ENCODE measurements at places on chromosomes 16 and 17.
A peak's percentile ranks its signal among the peaks of the same experiment; 100 is the strongest.

DNA sequence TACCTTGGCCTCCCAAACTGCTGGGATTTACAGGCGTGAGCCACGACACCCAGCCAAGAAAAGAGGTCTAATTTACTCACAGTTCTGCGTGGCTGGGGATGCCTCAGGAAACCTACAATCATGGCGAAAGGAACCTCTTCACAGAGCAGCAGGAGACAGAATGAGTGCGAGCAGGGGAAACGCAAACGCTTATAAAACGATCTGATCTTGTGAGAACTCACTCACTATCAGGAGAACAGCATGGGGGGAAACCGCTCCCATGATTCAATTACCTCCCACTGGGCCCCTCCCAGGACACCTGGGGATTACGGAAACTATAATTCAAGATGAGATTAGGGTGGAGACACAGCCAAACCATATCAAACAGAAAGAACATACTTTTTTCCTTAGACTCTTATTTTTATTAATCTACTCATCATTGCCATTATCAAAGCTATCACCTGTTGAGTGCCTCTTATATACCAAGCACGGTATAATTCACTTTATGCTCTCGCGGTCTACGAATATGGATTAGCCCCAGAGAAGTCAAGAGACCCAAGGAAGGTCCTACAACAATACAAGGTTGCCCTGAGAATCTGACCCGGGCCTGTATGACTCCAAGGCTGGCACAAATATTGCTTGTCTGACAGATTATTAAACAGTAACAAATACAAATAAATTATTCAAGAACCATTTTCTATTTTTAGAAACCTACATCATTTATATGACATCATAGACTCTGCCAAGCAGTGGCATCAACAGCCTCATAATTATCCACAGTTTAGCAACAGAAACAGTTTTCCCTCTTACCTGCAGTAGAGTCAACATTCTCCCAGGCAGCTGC, 2.4 kb downstream of the POLR3K start:
- H3K36me3 ChIP-seq: peaks cover 44% of the 10 kb centered on the region
- no peaks in the 10 kb centered on the region for H3K27me3 ChIP-seq
- no peak overlapping the region for H3K27ac ChIP-seq
- no peak for DNase-seq
- H3K4me1 ChIP-seq: no peaks in the 10 kb centered on the region

GRCh38 chr16:17001471-17001870, 469.3 kb downstream of the XYLT1 start:
- no peak for DNase-seq
- H3K4me3 ChIP-seq: no peak overlapping the region
- H3K36me3 ChIP-seq: peaks cover 3% of the 10 kb centered on the region
- no peak overlapping the region for H3K27ac ChIP-seq
- no peaks in the 10 kb centered on the region for H3K27me3 ChIP-seq
- H3K4me1 ChIP-seq: no peaks in the 10 kb centered on the region

DNA sequence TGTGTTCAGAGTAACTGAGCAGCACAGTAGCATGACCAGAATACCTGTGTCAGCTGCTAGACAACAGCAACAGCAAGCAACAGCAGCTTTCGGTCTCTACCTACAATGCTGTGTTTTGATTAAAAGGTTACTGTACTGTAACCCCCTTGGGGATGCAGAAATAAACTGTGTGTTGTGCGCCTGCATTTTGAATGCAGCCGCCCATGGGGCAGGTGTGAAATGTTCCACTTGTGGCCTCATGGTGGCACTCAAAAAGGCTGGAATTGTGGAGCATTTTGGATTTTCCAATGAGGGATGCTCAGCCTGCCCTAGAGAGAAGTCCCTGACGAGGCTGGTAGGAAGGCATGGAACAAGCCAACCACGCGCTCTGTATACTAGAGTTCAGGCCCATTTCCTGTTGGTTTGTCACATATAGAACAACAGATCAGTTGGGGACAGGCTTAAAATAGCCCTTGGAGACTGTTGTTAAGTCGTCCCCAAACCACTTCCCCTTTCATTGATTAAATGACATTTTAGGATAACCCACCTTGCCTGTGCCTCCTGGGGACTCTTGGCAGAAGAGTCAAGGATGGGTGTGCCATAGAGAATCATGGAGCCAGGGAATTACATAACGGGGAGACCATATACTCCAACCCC, 27.1 kb downstream of the SCPEP1 start:
- H3K4me1 ChIP-seq: 0 out of 2 replicates have a peak, but pooled peaks cover 3% of the 10 kb centered on the region
- no peak overlapping the region for H3K4me3 ChIP-seq
- peaks cover 13% of the 10 kb centered on the region for H3K36me3 ChIP-seq
- DNase-seq: no peak
- no peak overlapping the region for H3K27ac ChIP-seq

- H3K27ac ChIP-seq: no peak overlapping the region
- H3K4me3 ChIP-seq: no peak overlapping the region
- DNase-seq: no peak
- H3K36me3 ChIP-seq: peaks cover 77% of the 10 kb centered on the region
Observed at GRCh38 chr16:87407511-87408112, 15.5 kb downstream of the MAP1LC3B start.

- H3K27me3 ChIP-seq: no peaks in the 10 kb centered on the region
- H3K4me3 ChIP-seq: no peak overlapping the region
Observed at GRCh38 chr16:880471-881171, 80.1 kb upstream of the GNG13 start.

- H3K27me3 ChIP-seq: no peaks in the 10 kb centered on the region
- no peak overlapping the region for H3K27ac ChIP-seq
- DNase-seq: no peak
- no peak overlapping the region for H3K4me3 ChIP-seq
- peaks cover 35% of the 10 kb centered on the region for H3K36me3 ChIP-seq
Observed at GRCh38 chr16:3687021-3687420, 30.3 kb downstream of the TRAP1 start.

DNA sequence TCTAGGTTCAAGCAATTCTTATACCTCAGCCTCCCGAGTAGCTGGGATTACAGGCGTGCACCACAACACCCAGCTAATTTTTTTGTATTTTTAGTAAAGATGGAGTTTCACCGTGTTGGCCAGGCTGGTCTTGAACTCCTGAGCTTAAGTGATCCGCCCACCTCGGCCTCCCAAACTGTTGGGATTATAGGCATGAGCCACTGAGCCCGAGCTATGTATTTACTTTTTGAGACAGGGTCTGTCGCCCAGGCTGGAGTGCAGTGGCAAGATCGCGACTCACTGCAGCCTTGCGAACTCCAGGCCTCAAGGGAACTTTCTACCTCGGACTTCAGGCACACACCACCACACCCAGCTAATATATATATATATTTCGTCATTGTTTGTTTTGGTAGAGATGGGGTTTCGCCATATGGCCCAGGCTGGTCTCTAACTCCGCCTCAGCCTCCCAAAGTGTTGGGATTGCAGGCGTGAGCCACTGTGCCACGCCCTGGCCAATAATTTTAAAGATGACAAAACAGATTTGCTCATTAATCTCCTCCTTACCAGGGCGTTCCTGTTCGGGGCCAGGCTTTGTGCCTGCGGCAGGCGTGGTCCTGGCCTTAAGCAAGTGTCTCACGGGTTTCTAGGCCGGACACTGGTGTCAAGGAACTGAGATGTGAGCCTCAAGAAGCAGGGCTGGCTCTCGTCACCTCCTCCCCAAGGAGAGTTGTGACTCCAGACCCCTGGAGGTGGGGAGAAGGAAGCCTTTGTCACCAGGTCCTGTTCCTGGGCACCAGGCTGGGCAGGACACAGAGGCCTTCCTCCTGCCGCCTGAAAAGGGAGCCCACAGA, 4.3 kb upstream of the NPW start:
- H3K36me3 ChIP-seq: no peaks in the 10 kb centered on the region
- H3K4me1 ChIP-seq: peaks cover 2% of the 10 kb centered on the region
- H3K27me3 ChIP-seq: peaks cover 7% of the 10 kb centered on the region
- DNase-seq: no peak
- H3K4me3 ChIP-seq: no peak overlapping the region

GRCh38 chr17:51335883-51336822, 75.8 kb downstream of the UTP18 start:
- no peaks in the 10 kb centered on the region for H3K36me3 ChIP-seq
- DNase-seq: no peak

- H3K4me3 ChIP-seq: peak within 1 kb of the TSS; percentile 97
- H3K36me3 ChIP-seq: peaks cover 23% of the 10 kb centered on the region
- no peak within 1 kb of the TSS for H3K27ac ChIP-seq
- H3K4me1 ChIP-seq: peaks cover 14% of the 10 kb centered on the region
- peak; percentile 90 for DNase-seq
- H3K27me3 ChIP-seq: no peaks in the 10 kb centered on the region
Observed at GRCh38 chr17:47693731-47694580, at the start of gene TBKBP1. Gene TBKBP1, plus strand, starts transcription at chr17:47694161. Its CDS starts 1,952 bp downstream, at chr17:47696113.
